ENCODE measurements at places on chromosomes 6 and 20.

DNA sequence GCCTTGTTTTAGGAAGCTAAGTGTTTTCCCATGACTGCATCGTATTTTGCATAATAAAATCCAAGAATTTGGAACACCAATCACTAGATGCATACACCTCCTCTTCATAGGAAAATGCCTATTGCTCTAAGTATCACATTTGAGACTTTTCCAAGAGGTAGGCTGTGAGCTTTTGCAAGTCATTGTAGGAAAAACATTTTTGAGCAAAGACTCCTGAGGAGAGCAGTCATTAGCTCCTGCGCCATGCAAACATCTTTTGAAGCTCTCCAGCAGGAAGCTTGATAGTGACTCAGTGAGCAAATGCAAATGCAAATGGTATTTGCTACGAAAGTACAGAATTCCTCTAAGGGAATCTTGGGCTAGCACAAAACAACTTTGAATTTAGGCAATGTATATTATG lies 750.4 kb downstream of the QKI start:
- DNase-seq: no peak

GRCh38 chr6:31727034-31727716 lies 1.9 kb downstream of the DDAH2 start:
- no peak for DNase-seq

- no peak for DNase-seq
These were observed 16.8 kb downstream of the RIPK1 start for GRCh38 chr6:3085074-3085473.

- DNase-seq: no peak
These were observed 26.9 kb upstream of the CHMP4B start for GRCh38 chr20:33784225-33784624.
